ENCODE measurements at places on chromosomes 2 and 18.

DNA sequence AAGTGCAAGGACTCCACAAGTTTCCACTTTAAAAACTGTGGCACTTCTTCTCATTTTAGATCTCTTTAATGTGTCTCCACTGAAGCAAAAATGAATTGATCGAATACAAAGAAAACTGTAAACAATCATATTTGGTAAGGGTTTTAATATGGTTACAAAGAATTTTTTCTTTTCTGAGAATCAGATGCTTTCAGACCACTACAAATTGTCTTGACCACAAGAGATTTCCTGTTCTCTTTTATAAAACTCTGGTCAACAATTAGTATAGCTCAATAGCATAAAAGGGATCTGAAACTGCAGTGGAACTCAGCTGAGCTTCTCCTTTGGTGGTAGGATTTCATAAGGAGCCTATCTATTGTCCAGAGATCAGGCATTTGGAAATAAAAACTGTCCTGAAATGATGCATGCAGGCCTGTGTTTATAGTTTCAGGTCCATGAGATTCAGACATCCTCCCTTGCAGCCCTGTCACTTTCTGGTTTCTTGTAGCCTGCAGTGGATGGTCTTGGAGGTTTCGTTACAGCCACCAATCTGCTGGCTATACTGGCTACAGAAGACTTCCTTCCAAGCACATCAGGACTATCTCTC, 120.0 kb downstream of the DOCK10 start:
- no peak for DNase-seq

DNA sequence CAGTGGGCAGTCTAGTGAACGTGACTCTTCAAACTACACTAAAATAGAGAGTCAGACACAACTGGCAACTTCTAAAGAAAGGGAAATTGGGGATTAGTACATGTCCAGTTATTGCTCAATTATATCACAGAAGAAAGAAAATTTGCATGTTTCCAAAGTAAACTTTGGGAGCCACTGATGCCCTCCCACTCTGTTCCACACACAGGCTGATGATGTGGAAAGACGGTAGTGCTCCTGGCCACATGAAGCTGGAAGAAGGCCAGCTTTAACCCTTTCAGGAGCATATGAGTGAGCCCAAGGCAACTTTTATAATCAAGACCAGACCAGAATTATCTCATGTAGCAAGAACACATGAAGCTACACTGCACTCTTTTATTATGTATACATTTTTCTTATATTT, 141.0 kb downstream of the NR4A2 start:
- DNase-seq = no peak

GRCh38 chr2:75041731-75042600, 83.5 kb downstream of the POLE4 start:
- DNase-seq = no peak

GRCh38 chr2:241601841-241602240, 35.1 kb downstream of the THAP4 start:
- DNase-seq = no peak

- no peak for DNase-seq
Observed at GRCh38 chr2:6623746-6624145, 242.0 kb downstream of the CMPK2 start.

DNA sequence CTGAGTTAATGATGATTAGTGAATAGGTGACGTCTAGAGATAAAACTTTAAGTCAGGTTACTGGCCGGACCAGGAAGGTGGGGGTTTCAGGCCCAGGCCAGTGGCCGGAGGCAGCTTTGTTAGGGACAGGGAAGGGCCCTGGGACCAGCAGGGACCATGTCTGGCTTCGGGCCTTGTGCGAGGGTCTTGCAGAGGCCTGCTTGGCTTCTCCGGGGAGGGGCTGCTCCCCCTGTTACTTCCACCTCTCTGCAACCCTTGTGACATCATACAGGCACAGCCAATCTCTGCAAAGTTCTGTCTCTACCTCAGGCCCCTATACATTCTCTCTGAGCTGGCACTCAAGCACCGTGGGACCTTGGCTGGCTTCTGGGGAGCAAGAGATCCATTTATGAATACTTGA, at the start of gene ALLC:
Gene ALLC, plus strand, starts transcription at position 320 of the 400 bp plus-strand sequence. CDS start 12,958 bp downstream, outside the sequence.
- DNase-seq = no peak

DNA sequence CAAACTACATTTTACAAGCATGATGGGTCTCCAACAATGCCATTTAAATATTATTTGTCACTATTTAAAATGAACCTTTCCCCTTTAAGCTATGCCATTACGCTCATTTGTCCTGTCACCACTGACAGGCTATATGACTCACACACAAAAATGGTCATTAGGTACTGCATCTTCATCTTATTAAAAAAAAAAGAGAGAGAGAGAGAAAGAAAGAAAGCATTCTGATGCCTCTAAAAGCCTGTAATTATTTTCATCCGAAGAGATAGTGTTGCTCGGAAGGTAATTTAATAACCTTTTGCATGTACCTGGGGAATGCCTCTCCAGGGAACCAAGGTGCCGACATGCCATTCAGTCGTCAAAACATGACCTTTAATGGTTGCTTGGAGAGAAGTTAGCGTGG, 226.7 kb downstream of the ARHGAP15 start:
- no peak for DNase-seq

DNA sequence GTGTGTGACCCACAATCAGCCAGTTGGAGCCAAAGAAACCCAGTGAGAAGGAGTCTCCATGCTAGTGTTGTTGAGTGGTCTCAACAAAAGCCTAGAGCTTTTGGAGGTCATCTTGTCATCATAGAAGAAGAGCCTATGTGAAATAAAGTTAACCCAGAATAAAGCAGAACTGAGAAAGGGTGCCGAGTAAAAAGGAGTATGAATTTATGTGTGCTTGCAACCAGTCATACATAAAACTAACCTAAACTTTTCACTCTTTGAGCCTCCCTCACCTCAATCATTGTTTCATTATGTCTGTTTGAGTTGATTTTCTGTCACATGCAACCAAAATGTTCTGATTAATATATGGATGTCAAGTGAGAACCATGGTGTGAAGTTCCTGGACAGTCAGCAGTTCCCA, 599.3 kb upstream of the ZEB2 start:
- DNase-seq = no peak

- DNase-seq = no peak
Observed at GRCh38 chr2:65545837-65546805, 113.7 kb upstream of the SPRED2 start.

- peak; percentile 8 for DNase-seq
Observed at GRCh38 chr2:88866756-88867155, 175.3 kb downstream of the RPIA start.

GRCh38 chr18:23871410-23871809, 143.1 kb upstream of the TTC39C start:
- no peak for DNase-seq

DNA sequence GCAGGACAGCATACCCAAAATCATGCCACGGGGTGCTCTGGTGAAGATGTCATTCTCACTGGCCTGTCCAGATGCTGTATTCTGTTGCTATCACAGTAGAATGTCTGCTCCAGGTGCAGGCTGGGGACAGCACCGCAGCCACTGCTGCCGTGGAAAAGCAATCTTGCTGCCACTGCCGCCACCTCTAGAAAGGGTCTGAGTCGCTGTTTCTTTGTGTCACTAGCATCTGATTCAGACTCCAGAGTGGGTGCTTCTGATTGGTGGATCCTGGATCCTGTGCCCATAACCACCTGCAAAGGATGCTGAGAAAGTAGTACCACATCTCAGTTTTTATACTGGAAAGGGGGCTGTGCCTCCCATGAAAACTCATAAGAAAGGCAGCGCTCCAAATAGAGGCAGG, 45.3 kb upstream of the CTLA4 start:
- DNase-seq = no peak

GRCh38 chr2:155372969-155373368, 674.5 kb downstream of the KCNJ3 start:
- no peak for DNase-seq

DNA sequence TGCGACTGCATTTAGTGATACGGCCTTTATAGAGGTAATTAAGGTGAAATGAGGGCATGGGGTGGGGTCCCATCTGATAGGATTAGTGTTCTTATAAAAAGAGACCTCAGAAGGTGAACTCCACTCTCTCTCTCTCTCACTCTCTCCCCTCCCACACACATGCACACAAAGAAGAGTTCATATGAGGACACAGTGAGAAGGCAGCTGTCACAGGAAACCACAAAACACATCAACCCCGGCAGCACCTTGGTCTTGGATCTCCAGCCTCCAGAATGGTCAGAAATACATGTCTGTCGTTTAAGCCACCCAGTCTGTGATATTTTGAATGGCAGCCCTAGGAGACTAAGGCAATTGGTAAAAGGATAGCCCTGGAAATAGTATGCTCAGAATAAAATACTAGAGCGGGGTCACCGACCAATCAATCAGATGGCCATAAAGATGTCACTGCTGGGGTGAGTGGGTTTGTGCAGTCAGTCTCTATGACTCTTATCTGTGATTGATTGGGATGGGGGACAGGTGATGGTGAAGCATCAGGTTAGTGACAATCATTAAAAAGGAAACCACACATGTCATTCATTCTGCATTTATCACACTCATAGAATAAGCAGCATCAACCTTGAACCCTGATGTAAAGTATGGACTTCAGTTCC, 118.9 kb upstream of the POU3F3 start:
- no peak for DNase-seq

DNA sequence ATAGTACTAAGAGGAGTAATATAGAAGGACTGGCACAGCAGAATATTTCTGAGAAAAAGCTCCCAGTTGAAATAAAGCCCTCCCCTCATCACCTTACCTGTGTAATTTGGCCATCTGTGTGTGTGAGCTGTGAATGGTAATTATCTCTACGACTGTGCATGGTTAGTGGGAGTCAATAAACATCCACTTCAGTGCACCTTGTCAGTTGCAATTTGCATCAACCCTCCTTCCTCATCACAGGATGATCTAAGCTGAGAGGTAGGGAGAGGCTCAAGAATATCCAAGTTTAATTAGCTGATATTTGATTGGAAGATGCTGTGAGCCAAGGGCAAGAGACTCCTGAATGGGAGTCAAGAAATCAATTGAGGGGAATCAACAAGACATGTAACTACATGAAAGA, 694.9 kb upstream of the KLHL29 start:
- no peak for DNase-seq

DNA sequence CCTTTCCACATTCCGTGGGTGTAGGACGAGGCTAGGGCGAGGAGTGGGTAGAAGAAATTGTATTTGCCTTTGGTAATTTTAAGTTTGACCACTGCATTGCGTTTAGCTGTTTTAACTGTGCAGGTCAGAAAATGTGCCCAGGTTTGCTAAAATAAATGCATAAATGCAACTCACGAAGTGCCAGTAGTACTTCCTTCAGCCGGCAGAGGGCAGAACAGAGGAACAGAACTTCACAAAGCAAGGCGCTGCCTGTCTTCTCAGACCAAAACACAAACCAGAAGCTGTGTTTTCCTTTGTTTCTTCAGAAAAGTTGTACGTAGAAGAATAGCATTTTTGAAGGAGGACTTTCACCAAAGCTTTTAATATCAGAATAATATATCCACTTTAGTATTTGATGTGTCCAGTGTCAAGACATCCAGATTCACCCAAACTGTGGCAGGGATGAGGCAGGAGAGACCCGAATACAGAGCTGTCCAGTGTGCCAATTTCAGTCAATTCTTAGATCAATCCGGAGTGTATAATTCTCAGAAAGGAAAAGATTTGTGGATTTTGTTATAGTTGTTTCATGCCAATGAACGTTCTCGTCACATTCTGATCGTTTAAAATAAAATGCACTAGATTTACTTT, 348.6 kb downstream of the DLGAP1 start:
- DNase-seq = peak; percentile 40

- DNase-seq = no peak
Observed at GRCh38 chr2:63849381-63850203, 7.9 kb downstream of the UGP2 start.

GRCh38 chr2:109261906-109262631, 133.1 kb downstream of the SH3RF3 start:
- DNase-seq = no peak

DNA sequence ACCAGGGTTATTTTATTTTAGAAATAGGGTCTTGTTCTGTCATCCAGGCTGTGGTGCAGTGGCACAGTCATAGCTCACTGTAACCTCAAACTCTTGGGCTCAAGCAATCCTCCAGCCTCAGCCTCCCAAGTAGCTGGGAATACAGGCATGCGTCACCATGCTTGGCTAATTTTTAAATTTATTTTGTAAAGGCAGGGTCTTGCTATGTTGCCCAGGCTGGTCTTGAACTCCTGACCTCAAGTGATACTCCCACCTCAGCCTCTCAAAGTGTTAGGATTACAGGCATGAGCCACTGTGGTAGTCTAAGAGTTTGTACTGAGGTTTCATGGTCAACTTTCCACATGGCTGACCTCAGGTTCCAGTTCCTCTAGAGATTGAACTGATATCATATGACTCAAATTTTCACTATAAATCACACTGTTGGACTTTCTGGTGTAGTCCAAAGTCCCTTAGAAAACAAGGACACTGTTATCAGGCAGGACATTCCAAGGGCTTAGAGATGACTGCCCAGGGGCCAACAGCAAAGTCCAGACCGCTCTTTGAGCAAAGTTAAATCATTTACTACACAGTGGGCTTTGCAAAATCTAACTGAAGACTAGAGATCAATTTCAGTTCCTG, 82.0 kb upstream of the MEX3C start:
- DNase-seq = no peak

- peak; percentile 45 for DNase-seq
Observed at GRCh38 chr2:165016772-165017411, 61.6 kb upstream of the SLC38A11 start.

DNA sequence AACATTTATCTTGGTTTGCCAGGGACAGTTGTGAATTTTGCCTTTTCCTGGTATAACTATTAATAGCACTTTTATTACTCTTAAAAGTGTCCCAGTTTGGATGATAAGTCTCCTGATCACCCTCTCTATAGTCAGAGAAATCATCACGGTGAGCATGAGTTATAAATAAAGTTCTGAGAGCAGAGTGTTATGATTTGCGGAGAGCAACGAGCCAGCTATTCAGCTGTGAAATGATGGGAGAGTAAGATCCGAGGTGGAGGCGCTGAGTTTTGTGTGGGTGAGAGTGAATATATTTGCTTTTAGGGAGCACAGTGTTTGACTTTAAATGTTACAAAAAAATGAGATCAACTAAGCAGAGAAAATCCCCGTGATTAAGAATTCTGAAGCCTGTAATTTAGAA, 179.6 kb downstream of the DSC3 start:
- DNase-seq = no peak

DNA sequence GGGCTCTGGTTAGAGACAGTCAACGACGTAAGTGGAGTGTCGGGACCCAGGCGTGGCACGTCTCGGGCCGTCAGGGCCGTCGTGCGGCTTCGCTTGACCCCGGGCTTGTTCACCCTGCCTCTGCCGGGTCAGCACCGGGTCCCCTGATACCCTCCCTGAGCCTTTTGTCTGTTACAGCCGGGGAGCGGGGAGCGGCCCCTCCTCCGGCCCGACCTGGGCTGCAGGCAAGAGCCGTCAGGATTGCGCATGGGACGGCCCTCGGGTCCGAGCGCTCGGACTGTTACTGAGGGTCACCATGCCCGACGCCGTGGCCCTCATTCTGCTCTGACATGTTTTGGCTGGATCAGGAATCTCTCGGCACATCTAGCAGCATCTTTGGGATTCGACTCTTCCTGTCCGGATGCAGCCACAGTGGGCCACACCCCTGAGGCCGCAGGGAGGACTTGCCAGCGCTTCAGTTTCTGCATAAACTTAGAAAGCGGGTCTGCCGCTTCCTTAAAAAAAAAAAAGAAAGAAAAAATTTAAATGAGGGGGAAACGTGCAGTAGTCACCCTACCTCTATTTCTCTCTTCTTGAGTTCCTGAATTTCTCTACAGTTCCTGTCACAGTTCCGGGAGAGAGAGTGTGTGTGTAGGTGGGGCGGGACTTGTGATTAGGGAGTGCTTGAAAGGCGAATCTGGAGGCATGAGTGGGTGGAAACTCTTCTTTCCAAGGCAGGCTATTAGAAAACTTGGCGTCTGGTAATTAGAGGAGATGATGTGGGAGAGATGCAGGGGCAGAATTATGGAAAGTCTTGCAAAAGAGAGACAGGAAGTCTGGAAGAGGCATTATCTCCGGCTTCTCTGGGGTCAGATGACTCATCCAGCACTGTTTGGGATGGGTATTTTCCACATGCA, 909 bp downstream of the TMEM87B start:
- no peak for DNase-seq
